ENCODE measurements at places on chromosomes 5 and 9.
A peak's percentile ranks its signal among the peaks of the same experiment; 100 is the strongest.

DNA sequence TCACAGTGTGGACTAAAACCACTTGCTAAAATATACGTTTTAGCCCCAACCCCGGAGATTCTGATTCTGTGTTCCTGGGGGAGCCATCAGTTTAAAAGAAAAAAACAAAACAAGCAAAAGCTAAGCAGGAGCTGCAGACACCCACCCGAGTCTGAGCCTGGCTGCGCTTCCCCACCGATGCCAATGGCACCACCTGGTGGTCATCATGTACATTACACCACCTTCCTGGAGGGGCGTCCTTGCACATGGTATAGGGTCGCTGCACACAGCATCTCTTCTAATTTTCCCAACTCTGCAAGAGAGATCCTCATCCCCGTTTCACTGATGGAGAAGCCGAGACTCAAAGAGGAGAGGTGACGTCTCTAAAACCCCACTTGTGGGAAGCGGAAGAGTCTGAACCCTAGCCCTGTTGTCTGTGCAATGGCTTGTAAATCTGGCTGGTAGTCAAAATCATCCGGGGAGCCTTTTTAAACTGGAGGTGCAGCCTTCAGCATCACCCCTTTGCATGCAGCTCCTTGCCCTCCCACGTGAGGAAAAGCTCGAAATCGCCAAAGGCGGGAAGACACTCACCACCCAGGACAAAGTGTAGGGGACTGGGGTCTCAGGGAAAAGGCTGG is 23.1 kb upstream of the CNOT6 start:
- DNase-seq, result peak; percentile 42

DNA sequence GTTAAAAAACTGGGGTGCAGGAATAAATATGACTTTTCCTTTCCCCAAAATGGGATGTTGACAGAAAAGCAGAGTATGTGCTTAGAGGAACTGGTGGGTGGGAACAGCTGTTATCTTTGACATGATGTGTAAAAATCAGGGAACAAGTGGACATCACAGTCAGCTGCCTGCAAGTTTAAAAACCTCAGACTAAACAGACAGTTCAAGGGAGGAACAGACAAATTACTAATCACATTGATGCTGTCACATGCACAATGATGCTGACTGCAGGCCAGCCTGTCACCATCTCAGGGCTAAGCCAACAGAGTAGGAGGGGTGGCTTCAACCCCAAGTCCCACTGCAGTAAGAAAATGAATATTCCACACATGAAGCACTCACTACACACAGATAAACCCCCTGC is 38.2 kb upstream of the UBAP2 start:
- no peak for DNase-seq

DNA sequence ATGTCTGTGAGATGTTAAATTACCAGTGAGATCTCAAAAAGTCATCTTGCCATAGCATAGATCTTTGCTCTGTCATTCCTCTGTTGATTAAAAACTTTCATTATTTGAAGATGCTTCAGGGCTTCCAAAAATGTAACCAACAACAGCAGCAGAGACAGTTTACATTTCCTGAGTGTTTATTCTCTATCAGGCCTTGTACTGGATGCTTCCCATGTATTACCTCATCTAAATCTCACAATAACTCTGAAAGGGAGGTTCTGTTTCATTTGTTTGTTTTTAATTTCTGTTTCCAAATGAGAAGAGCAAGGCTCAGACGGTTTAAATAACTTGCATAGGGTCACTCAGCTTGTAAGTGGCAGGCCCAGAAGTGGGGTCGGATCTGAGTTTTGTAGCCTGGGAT is 45.2 kb downstream of the MRRF start:
- DNase-seq, result no peak

DNA sequence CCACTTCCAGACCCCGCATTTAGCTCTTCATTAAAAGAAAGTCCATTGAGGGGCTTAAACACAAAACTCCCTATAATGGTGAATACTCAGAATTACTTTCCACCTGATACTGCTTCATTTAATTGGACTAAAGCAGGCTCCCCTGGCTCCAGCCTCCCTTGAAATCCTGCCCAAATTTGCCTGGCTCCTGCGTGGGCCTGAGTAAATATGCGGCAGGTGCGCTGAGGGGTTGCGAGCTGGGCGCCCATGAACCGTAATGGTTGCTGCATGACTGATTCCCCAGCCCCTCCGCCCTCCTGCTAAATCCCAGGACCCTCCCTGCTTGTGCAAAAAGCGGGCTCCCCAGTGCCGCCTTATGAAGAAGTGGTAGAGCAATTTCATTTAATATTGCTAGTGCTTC is 639.7 kb downstream of the BNC2 start:
- no peak for DNase-seq

- DNase-seq, result no peak
Measured at GRCh38 chr5:95817430-95817829, 5.1 kb downstream of the GLRX start.

GRCh38 chr5:73459366-73459765 is 10.8 kb upstream of the FOXD1 start:
- no peak for DNase-seq

DNA sequence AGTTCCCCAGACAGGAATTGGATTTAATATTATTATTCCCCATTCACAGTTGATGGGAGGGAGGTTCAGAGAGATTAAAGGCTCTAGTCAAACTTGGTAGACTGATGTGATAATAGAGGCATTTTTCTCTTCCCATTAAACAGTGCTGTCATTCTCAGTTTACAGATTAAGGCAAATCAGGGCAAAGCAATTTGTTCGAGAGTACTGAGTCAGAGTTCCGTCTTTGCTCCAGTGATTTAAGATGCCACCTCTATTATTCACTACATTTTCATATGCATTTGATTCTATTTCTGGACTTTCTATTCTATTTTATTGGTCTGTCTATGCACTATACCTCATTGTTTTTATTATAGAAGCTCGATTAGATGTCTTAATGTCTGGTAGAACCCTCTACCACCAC is 201.0 kb upstream of the RAI14 start:
- no peak for DNase-seq
